Vagina (tissue), 2 donors: ENCODE measurements at places on chromosomes 4 and X.

DNA sequence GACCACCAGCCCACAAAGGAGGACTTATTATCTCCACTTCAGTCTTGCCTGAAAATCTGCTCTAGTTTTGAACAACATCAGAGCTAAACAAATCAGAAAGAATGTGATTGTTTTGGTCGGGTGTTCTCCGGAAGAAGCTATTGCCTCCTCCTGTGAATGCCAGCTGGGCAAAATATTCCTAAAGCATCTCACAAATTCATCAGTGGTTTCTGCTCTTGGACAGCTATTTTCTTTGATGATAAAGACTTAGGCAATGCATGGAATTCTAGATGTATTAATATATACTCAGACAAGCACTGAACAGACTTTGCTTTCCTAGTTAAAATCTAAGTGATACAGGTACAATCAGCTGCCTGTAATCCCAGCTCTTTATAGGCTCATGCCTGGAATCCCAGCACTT is 71.8 kb downstream of the ASMT start:
- no peak for DNase-seq

GRCh38 chr4:76523593-76523992 is 88.6 kb downstream of the SHROOM3 start:
- DNase-seq: no peak

- DNase-seq: no peak
These were observed 57.3 kb upstream of the FGF16 start for GRCh38 chrX:77389891-77390290.

GRCh38 chr4:89759426-89759825 is 77.5 kb downstream of the SNCA start:
- no peak for DNase-seq

- DNase-seq: no peak
These were observed 37.4 kb downstream of the SLC16A2 start for GRCh38 chrX:74458736-74459135.

- DNase-seq: no peak
These were observed 42.4 kb downstream of the PDGFRA start for GRCh38 chr4:54271464-54271863.

- no peak for DNase-seq
These were observed 373 bp upstream of the INTS6L start for GRCh38 chrX:135520022-135520552.

DNA sequence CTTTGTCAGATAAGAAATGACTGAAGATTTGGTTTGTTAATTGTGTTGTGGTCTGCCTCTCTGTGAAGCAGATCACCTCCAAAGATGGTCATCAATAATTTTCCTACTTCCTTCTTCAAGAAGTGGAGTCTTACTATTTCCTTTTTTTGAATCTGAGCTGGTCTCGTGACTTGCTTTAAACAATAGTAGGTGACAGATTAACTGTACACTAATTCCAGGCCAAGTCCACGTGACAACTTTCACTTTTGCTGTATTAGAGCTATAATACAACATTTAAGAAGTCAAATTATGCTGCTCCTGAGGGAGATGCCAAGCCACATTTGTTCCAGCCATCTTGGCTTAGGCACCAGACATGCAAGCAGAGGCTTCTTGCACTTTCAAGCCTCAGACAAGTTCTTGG is 393.8 kb upstream of the GRID2 start:
- DNase-seq: no peak

DNA sequence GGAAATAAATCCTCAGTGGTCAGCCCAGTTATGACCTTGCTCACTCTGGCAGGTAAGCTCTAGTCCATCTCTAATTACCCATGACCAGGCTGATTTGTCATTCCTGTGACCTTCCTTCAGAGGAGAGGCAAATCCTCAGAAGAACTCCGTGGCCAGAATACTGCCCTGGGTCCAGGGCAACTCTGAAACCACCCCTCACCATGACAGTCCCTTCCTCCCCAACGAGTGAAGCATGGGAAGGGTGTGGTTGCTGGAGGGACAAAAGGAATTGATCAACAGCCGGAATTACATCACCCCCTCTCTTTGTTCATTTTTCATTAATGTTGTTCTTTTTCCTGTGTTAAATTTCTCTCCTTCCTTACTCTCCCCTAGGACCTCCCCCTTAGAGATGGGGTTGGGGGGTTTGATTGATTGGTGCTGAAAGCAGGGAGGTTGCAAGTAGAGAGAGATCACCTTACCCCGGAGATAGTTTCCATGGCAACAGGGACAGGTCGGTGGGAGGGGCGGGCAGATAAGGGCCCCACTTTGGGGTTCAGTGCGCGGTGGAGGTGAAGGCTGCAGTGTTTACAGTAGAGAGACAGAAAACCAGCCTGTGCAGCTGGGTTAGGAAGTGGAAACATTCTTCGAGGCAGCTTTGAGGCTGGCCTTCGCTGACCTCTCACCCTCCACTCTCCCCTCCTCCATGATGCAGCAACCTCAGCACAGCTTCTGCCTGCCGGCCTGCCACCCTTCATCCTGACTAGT is 647.4 kb downstream of the BCOR start:
- no peak for DNase-seq

- no peak for DNase-seq
These were observed 27.2 kb downstream of the HSPA4L start for GRCh38 chr4:127809173-127809800.

GRCh38 chr4:168131196-168131595 is 38.9 kb downstream of the ANXA10 start:
- DNase-seq: no peak

- DNase-seq: no peak
These were observed 1508.3 kb downstream of the RAPGEF2 start for GRCh38 chr4:160611181-160611580.

DNA sequence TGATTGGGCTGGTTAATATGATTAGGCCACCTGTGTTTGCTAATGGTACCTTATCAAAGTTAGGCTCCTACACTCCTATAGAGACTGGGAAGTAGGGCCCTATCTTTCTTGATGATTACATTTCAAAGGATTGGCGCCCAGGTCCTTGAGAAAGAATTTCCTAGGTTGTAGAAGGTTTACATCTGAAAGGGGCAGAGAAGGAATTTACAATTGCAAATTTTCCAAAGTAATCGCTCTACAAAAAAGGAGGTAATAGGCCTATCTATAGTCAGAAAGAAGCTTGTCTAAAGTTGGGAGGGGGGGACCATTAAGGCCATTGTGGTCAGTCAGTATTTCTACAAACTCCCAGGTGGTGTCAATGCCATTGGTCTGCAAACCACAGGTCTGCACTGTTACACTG is 638.4 kb downstream of the IL1RAPL1 start:
- DNase-seq: no peak

GRCh38 chr4:18285357-18285756 is 263.8 kb upstream of the LCORL start:
- no peak for DNase-seq

DNA sequence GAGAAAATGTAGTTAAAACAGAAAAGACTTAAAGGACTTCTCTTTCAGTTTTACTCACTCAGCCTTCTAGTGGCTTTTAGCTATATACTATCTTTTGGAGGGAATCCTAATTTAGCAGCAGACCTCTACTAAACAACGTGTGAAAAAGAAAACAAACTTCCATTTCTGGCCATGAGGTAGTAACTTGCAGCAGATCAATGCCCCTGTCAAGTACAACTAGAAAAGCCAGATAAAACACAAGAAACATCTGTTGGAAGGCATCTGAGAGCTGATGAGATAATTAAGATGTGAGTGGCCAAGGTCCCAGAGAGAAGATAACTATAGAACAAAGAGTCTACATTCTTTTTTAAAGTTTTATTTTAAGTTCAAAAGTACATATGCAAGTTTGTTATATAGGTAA is 101.7 kb downstream of the CORIN start:
- DNase-seq: no peak

DNA sequence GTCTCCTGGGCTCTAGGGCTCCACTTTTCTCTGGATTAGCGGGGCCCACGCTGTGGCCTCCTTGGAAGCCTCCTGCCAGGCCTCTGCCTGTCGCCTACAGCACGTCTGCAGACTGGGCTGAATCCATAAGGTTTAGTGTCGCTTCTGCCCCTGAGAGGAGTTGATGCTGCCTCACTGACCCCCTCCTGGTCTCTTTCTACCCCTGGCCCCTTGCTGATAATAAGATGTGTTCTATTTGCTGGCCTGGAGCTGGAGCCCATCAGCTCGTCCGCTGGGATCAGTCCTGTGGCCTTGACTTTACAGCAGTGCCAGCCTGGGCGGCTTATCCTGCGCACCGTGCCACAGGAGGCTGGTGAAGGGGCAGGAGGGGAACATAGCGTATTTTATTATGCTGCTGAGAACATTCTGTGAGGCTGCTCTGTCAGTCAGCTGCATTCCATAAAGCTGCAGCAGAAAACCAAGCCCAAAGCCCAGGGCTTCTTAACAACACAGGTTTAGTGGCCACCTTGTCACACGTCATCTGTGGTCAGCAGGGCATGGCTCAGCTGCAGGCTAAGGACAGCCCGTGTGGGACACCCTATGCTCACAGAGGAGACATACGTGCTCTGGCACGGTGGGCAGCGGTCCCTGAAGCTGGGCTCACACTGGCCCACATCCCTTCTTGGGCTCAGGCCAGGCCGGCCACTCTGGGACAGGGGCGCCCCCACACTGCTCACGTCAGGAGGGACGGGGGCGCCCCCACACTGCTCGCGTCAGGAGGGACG is 29.3 kb upstream of the HGFAC start:
- no peak for DNase-seq

DNA sequence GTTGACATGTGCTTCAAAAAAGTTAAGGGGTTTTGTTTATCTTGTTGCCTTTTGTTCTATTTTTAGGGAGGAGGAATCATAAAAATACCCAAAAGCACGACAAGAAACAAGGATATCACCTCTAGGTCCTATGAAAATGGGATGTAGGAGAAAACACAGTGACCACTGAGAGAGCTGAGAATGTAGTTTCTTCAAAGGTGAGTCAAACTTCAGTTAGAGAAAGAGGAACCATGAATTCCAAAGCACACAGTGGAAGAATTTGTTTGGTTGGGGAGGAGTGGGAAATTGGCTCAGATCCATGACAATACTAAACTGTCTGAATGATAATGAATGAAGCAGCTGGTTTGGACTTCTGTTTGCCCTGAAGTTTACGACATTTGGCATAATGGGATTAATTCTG is 19.1 kb upstream of the FRYL start:
- DNase-seq: no peak

DNA sequence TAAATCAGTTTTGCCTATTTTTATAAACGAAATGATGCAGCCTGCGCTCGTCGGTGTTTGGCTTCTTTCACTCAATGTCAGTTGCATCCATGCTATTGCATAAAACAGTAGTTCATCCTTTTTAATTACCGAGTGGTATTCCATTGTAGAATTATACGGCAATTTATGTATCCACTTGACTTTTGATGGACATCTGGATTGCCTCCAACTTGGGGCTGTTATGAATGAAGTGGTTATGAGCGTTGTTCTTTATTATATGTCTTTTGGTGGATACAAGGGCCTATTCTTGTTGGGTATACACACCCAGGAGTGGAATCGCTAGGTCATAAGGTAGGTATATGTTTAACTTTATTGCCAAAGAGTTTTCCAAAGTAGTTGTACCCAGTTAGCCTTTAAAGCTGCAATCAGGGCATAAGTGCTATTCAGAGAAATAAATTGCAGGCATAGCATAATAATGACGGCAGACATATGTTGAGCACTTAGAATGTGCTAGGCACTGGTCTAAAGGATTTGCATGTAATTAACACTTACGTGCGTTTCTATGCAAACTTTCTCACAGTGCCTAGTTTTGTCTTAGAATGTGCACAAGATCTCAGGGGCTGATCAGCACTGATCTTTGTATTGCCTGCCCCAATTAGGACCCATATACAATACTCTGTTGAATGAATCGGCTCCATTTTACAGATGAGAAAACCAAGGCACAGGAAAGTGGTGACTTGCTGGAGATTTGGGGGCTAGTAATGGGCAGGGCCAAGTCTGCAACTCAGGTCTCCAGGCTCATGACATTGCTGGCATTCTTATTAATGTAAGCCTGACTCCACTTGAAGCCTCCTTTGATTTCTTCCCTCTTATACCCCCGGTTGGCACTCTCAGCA is 407.0 kb downstream of the BCOR start:
- DNase-seq: no peak

- no peak for DNase-seq
These were observed 447.5 kb upstream of the RASGEF1B start for GRCh38 chr4:81919223-81919622.

DNA sequence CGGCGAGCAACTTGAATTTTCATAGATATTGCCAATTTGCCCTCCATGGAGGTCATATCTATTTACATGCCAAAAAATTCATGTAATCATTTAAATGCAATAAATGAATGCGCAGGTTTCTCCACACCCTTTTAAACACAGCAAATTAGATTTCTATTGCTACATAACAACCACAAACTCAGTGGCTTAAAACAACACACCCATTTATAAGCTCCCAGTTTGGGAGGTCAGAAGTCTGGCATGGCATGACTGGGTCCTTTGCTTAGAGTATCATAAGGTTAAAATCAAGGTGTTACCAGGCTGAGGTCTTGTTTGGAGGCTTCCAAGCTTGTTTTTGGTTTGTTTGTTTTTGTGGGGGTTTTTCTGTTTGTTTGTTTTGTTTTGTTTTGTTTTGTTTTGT is 49.9 kb upstream of the NYX start:
- DNase-seq: no peak
